ENCODE measurements at places on chromosomes 1 and 21.

- DNase-seq = no peak
Measured at GRCh38 chr1:67464746-67465145, 34.5 kb upstream of the SERBP1 start.

DNA sequence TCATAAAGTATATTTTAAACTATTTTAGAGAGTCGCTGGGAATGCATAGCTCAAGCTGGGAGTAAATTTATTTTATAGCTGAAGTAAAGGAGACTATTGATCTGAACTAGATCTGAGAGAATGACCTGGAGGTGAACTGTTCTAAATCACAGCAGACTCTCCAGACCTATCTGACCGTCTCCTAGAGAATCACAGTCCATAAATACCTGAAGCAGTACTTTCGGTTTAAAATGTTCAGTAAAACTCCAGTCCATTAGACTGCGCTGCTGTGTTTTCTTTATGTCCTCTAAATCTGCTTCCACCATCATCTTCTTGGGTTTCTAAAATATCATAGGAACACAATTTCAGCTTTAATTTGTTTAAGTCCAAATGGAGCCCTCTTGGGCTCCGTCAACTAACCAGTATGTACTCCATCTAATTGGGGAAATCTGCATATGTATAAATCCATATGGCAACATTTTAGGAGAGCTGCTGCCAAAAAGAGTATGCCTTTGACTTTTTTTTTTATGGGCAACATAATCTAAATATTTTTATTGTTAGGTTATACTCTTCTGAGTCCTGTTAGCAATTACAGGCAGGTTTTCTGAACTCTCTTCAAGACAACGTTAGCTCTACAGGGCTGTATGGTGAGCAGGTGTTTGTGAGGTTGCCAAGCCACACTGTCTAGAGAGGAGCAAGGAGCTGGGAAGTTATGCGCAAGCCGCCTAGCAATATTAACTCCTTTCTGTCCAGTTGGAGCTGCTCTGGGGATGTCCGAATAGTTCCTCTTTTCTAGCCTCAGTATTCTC lies 111.2 kb downstream of the SPAG17 start:
- no peak for DNase-seq

DNA sequence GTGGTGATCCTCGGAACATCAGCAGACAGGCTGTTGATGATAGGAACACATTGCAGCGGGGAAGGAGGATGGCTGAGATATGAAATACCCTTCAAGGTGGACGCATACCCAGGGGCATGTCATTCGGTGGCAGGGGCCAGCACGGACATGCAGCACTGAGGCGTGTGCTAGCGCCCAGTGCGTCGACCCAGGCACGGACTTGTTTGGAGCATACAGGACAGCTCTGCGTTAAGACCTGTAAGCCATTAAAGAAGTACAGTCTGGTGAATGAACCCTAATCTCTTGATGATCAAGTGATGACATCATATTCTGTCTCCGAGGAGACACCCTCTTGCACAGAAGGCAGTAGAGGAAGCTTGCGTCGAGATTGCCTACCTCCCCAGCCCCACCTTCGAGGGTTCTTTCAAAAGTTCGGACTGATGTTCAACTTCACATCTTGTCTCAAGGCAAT lies 63.6 kb upstream of the KIF26B start:
- no peak for DNase-seq

GRCh38 chr1:68149110-68149798 lies 83.1 kb downstream of the WLS start:
- DNase-seq = no peak

DNA sequence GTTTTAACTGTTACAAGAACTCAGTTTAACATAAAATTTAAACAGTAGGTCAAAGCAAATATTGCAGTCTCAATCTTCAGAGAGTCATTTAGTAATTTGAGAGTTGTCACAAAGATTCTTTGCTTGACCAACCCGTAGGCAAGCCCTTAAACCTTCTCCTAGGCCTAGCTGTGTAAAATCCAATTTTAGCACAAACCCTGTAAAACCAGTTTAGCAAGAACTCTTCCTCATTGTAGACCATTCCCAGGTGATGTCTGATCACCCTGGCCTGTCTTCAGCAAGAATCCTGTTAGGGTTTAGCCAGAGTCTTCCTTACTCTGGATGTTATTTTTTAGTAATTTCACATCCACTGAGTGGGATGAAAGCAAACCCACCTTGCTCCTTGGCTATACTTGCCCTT lies 30.1 kb downstream of the LRIG2 start:
- DNase-seq = no peak

GRCh38 chr1:239772446-239772845 lies 319.2 kb upstream of the FMN2 start:
- no peak for DNase-seq

DNA sequence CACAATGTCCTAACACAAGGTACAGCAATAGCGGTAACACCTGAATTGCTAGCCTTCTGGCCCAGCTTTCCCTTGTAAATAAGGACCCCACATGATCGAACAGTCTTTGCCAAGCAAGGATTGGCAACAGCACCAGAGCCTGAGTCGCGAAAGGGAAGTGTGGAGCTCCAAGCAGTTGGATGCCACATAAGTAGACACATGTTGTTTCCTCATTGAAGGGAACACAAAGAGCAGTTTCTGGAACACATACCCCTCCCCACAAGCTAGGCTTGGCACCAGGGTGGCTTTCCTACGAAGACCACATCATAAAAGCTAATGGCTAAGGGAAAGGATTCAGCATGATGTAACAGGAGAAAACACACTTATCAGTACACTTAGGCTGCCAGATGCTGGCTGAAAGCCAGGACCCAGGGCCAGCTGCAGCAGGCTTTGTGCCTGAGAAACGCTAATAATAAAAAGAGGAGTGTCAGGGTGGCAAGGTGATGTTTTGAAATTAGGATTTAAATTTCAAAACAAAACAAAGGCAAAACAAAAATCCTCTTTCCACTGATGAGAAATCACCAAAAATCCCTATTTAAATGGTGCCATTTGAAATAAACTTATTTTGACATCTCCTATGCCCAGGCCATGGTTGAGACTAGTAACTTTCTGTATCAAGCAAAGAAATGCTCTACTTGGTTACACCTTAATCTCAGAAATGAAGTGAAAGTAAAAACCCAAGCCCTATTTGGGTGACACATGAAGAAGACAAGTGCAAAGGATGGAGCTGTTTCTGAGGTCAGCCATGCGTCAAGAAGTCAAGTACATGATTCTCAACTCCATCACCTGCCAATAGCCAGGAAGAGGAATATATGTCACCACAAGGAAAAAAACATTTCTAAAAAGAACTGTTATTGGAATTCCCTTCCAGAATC lies 11.9 kb upstream of the CPLANE2 start:
- DNase-seq = peak; percentile 89

- DNase-seq = peak; percentile 55
Measured at GRCh38 chr21:42118901-42119300, 47.8 kb downstream of the UMODL1 start.

DNA sequence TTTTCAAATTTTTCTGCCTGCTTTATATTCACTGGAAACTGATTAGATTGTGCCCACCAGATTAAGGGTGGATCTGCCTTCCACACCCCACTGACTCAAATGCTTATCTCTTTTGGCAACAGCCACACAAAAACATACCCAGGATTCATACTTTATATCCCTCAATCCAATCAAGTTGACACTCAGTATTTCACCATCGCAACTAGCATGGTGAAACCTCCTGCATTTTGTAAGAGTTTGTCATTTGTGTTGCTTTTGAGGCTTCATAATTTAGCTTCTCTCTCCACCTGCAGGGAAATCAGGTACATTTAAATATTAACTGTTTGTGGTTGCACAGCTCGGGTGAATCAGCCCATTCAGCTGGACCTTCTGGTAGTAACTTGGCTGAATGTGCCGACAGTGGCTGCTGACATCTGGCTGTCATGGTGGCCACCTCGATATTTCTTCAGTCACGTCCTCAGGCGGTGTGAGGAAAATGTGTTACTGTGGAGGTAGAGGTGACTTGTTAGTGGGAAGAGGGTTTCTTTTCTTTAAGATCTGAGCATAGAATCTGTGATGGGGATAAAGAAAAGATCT lies 224.0 kb downstream of the PTBP2 start:
- DNase-seq = no peak

GRCh38 chr1:155976062-155976912 lies 2.1 kb downstream of the ARHGEF2 start:
- DNase-seq = peak; percentile 81

GRCh38 chr1:239386453-239387303 lies at the start of gene CHRM3:
CHRM3 (plus strand) TSS chr1:239386568; CDS start chr1:239907452, 520,884 bp downstream.
- peak; percentile 24 for DNase-seq

DNA sequence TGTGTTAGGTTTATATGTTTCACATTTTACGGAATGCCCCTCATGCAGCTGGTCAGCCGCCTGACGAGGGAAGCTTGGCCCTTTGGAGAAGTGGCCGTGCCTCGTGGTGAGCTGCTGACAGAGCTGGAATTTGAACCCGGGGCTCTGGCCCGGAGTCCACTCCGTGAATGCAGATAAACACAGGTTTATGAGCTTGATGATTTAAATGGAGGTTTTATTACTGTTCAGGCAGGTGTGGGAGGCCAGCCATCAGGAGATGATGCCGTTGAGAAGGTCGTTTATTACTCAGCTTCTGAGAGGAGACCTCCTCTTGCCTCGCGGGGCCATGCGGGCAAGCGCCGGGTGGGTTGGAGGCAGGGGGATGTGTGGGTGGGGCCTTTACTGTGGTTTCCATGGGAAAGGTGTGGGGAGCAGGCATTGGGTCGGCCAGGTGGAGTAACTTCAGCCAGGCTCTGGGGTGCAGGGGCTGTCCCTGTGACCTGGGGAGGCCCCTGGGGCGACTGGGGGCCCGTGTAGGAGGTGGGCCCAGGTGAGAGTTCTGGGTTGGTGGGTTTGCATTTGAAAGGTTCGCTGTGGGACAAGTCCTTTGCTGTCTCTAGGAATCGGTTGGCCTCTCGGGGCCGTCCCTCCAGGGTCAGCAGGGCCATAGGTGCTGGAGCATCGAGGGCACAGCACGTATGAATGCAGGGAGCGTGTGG lies 22.0 kb downstream of the PRKCZ start:
- DNase-seq = no peak

DNA sequence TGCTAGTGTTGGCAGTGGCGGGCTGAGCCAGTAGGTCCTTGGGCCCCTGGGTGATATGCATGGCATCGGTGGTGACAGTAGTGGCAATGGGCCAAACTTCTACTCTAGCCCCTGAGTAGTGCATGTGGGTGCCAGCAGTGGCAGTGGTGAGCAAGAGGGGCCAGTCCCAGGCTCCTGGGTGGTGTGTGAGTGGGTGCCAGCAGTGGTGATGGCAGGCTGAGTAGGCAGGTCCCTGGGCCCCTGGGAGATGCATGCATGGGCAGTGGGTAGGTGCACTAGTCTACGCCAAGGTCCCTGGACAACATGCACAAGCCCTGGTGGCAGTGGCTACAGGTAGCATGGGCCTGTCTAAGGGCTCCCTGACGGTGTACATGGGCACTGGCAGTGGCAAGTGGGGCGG lies 24.6 kb upstream of the TTC22 start:
- no peak for DNase-seq

GRCh38 chr1:211920141-211920572 lies 89.6 kb upstream of the LPGAT1 start:
- DNase-seq = peak; percentile 59

GRCh38 chr21:28871388-28872010 lies 121.2 kb downstream of the LTN1 start:
- DNase-seq = no peak

GRCh38 chr1:59354709-59355337 lies 57.9 kb downstream of the FGGY start:
- no peak for DNase-seq

DNA sequence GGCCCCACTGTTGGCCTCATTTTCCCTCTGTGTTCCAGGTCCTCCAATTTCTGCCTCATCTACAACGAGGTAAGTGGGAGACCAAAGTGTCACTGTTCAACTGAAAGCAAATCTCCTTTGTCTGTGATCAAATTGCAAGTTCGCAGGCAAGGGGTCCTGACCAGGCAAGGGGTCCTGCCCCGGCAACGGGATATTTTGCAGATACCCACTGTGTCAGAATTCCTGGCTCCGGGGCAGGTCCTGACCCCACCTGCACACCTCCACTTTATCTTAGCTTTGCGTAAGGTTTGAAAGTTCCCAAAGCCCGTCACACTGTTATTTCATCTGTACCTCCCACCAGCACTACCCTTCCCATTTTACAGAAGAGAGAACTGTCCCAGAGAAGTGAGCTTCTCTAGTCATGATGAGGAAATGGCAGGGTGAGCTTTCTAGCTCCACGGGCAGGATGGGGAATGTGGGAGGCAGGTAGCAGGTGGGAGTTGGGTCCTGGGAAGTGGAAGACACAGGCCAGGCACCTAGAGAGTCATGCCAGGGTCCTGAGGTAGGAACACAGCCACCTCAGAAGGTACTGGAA lies 32.0 kb upstream of the CSF1 start:
- DNase-seq = no peak

GRCh38 chr1:235131961-235132360 lies 3.3 kb upstream of the TOMM20 start:
- no peak for DNase-seq

- DNase-seq = peak; percentile 28
Measured at GRCh38 chr1:244730153-244730933, 77.4 kb downstream of the DESI2 start.

Data from heart left ventricle (tissue), 16 donors.